Fibroblast of the aortic adventitia (primary cell): ENCODE measurements at places on chromosomes 13 and 19.

DNA sequence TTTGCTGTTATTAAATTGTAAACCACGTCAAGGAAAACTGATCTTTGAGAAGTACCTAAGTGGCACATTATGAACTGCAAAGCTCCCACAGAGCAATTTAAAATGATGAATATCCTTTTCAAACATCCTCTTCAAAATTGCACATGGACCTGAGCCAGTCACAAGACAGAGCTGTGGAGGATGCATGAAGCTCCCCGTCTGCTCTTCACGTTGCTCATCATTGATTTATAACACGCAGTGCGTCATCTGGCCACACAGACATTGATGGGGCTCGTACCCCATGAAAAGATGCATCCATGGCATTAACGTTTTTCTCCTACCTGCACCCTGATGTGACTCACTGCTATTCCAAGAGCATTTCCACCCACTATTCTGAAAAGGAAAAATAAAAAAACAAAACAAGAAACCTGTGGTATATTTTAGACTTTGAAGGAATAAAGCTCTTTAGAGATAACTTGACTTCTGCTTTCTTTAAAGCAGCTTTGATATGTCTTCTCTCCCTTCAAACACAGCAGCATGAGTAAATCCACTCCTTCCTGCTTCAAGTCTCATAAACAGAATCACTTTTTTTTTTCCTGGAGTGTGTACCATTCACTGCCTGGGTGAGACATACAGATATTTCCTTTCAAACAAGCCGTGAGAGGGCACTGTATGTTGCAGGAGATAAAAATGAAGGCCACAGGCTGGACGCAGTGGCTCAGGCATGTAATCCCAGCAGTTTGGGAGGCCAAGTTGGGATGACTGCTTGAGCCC lies 7.2 kb upstream of the SERTM1 start:
- DNase-seq, result no peak

- peak; percentile 40 for DNase-seq
Observed at GRCh38 chr19:56066152-56067023, 54.7 kb downstream of the ZNF787 start.

DNA sequence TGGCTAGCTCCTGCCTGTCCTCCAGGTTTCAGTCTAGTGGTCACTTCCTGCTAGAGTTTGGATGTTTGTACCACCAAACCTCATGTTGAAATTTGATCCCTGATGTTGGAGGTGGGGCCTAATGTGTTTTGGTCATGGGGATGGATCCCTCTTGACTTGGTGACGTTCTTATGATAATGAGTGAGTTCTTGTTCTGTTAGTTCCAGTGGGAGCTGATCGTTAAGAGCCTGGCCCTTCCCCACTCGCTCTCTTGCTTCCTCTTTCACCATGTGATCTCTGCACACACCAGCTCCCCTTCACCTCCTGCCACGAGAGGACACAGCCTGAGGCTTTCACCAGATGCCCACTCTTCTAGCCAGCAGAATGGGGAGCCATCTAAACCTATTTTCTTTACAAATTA lies 86.8 kb upstream of the SCEL start:
- DNase-seq, result no peak

GRCh38 chr13:96003304-96003703 lies 49.9 kb downstream of the UGGT2 start:
- peak; percentile 17 for DNase-seq

GRCh38 chr13:75639454-75639853 lies 3.3 kb downstream of the LMO7 start:
- no peak for DNase-seq

DNA sequence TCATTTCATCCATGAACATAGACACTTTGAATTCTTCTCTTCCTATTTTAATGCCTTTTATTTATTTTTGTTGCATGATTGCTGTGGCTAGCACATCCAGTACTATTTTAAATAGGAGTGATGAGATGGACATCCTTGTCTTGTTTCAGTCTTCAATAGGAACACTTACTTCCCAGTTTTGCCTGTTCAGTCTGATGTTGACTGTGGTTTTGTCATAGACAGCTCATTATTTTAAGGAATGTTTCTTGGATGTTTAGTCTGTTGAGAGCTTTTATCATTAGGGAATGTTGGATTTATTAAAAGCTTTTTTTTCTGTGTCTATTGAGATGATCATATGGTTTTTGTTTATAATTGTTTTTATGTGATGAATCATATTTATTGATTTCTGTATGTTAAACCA lies 586.6 kb downstream of the SLITRK1 start:
- no peak for DNase-seq

DNA sequence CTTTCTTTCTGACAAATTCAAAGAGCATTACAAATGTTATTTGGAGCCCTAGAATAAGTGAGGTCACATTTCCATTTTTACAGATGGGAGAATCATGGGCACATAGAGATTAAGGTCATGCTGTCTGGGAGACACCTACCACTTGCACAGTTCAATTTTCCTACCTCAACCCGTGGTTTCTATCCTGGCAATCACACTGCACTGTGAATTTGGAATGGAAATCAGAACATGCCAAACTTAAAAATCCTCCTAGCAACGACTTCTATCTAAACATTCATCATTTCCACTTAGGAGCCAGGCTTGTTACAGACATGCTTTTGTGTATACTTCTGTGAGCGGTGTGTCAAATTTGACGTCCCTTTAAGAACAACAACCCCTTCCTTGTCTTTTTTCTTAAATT lies 251.5 kb downstream of the DNAJC15 start:
- no peak for DNase-seq

GRCh38 chr19:4278419-4279266 lies at the start of gene SHD:
Gene SHD, plus strand, starts transcription at chr19:4279266. Its CDS starts 798 bp downstream, at chr19:4280064.
- DNase-seq, result no peak

DNA sequence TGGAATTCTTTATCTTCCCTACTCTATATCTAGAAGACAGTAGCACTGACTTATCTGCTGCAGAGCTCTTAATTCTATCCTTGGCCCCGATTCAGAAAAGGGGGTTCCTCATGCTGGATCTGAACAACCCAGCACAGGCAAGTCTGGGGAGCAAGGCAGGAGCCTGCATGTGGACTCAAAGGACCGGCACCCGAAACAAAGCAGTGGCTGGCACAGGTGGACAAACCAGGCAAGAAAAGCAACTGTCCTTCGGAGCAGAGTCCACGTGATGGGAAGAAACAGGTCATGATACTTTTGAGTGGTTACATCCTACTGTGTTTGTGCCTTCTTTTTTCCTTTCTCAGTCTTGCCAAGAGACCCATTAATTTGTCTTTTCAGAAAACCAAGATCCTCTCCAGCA lies 38.3 kb downstream of the GPR42 start:
- no peak for DNase-seq

- DNase-seq, result peak; percentile 12
Observed at GRCh38 chr13:27425158-27425917, 919 bp downstream of the GTF3A start.

DNA sequence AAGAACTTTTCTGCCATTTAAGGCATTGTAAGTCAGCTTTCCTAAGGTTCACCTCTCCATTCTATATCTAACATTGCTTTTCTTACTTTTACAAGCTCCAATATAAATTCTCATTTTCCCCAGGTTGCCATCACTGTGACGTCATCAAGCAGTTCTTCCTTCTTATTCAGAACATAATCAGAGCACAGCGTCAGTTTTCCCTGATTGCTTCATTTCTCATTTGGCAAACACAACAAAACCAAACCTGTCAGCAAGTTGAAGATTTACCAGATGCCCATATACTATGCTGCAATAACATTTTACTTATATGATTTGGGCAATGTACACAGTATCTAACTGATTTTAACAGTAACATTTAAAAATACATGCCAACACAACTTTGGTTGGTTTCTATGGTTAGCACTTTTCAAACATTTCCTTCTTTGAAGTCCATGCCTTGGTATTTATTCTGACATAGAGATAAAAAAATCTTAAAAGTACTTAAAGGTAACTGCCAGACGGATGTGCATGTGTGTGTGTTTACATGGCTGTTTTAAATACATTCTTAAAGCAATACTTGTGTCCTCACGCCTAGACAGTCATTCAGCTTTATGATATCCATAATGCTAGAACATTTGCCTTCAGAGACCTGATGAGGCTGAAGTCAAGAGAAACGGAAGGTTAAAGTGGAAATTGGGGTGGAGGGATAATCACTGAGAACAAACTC lies 264.0 kb downstream of the KLF12 start:
- peak; percentile 66 for DNase-seq

DNA sequence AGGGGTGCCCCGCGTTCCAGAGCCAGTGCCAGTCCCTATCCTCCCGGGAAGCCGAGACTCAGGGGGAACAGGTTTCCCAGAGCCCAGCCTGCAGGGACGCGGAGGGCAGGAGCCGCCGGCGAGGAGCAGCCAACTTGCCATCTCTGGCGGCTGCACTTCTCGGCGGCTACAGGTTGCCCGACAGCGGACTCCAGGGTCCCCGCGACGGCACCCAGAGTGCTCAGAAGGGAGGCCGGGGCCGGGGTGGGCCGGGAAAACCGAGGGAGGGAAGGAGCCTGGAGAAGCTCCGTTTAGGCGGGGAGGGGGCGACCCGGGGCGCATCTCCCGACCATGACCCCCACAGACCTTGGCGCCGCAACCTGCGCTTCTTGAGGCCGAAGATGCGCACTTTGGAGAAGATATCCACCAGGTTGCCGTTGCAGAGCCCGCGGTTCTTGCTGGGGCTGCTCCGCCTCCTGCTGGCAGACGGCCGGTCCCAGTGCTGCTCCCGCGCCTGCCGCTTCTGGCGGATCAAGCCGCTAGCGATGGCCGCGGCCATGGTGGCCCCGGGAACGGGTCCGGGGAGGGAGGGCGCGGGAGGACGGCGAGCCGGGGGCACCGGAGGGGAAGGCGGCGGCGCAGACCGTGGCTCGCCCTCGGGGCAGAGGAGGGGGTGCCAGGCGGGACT lies 463.8 kb downstream of the ITGBL1 start:
- no peak for DNase-seq

DNA sequence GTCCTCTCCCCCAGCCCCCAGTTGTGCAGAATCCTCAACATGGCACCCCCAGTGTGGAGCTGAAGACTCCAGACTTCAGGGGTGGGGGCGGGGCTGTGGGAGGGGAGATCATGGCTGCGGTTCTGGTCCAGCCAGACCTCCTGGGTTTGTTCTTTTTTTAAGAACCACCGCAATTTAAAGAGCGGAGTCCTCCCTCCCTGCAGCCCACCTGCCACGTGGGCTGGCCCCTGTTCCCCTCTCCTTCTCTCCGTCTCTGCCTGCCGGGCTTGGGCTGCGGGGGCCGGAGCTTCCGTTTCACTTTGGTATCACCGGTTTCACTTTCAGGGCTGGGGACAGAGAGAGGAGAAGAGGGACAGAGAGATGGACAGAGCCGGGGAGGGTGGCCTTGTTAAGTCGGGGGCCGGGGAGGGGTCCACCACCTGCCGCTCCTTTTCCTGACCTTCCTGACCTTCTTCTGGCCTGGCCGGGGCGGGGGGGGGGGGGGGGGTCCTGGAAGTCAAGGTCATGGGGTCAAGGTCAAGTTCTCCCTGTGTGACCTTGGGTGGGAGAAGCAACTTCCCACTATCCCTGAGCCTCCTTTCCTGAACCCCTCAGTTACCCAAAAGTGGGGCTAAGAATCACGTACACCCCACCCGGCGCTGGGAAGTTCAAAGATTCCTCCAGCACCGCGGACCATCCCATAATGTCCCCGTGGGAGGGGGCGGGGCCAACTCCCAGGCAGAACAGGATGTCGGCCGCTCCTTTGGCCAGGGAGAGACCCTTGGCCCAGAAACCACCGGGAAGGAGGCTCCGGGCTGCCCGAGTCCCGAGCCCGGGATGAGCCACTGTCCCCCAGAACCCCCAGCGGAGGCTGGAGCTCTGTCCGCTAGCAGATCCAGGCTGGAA lies 11.3 kb upstream of the ZBTB7A start:
- DNase-seq, result no peak

DNA sequence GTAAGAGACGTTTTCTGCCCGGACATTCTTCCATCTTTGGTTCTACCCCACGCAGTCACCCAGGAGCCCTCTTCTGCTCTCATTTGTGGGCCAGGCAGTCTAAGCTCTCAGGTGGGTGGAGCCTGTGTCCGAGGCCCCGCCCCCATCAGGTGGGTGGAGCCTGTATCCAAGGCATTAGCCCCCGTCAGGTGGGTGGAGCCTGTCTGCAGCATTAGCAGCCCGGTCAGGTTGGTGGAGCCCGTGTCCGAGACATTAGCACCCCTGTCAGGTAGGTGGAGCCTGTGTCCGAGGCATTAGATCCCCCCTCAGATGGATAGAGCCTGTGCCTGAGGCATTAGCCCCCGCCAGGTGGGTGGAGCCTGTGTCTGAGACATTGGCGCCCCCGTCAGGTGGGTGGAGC lies 45.5 kb upstream of the C13orf46 start:
- no peak for DNase-seq

DNA sequence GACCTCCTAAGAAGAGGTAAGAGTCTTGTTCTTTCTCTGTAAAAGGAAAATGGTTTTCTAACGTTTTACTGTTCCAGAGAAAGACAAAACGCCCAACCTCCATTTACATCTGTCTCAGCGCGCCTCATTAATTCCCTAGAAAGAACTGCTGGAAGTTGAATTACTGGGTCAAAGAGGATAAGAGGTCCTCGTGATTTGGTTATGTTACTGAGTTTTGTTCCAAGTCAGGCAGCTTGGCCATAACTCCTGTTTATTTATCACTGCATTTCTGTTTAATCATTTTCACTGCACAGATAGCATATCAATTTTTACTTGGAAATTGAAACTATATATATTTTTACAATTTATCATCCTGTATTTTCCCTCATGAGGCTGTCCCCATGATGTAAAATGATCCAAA lies 112.9 kb upstream of the PEG3 start:
- no peak for DNase-seq

GRCh38 chr13:20363172-20363571 lies 131.1 kb upstream of the GJB6 start:
- DNase-seq, result no peak

GRCh38 chr13:104962411-104962810 lies 1573.1 kb downstream of the EFNB2 start:
- DNase-seq, result no peak

DNA sequence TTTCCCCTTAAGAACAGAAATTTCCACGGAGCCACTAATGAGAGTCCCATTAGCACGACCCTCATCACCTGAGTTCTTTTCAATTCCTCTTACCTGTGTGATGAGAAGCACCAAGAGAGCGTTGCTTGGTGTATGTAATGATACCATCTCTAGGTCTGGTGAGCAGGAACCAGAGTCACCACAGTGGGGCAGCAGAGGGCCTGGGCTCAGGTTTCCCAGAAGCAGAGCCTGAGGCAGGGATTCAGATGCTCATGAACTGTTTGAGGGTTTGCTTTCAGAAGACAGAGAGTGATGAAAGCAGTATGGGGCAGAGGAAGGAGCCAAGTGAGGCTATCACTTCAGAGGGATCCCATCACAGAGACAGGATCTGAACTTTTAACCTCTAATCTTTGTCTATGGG lies 3.1 kb upstream of the PTPRH start:
- no peak for DNase-seq

GRCh38 chr13:48400850-48401291 lies 12.0 kb downstream of the LPAR6 start:
- peak; percentile 82 for DNase-seq

DNA sequence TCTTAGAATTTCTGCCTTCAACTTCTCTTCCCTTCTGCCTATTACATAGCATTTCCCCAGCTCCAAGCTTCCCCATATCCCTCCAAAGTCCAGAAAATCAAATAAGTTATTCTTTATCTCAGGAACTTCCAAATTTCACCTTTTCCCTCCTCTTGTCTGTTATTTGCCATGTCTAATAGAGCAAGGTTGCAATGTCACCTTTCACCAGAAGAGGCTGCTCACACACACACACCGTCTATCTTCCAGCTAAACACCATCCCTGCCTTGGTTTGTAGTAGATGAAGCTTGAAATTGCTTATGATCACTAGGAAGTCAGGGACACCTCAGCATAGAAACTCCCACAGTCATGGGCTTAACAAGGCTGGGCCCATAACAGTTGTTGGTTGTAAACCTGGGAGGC lies 48.4 kb downstream of the ZNRF4 start:
- DNase-seq, result no peak

- DNase-seq, result peak; percentile 30
Observed at GRCh38 chr13:98384739-98385138, 192.2 kb downstream of the STK24 start.

- DNase-seq, result no peak
Observed at GRCh38 chr13:111640006-111640405, 319.6 kb downstream of the TEX29 start.
